Naive thymus-derived CD4-positive, alpha-beta T cell (primary cell): ENCODE measurements at places on chromosomes 3 and 15. TPM values are rescaled to one million over a fixed set of nuclear protein-coding genes. Genes with fewer than 3 reads are reported as not detected.

DNA sequence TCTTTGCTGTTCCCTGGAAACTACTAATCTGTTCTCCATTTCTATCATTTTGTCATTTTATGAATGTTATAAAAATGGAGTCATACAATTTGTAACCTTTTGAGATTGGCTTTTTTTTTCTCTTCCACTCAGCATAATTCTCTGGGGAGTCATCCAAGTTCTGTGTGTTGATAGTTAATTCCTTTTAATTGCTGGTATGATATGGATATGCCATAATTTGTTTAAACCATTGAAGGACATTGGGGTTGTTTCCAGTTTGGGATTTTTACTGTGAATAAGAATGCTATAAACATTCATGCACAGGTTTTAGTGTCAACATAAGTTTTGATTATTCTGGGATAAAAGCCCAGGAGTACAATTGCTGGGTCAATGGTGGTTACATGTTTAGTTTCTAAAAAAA, 279.4 kb downstream of the WNT5A start:
- no peak overlapping the region for H3K27ac ChIP-seq
- H3K4me1 ChIP-seq = no peaks in the 10 kb centered on the region
- no peak for DNase-seq
- no peaks in the 10 kb centered on the region for H3K27me3 ChIP-seq
- no peaks in the 10 kb centered on the region for H3K36me3 ChIP-seq

- no peak overlapping the region for H3K4me3 ChIP-seq
- H3K36me3 ChIP-seq = no peaks in the 10 kb centered on the region
- no peaks in the 10 kb centered on the region for H3K27me3 ChIP-seq
- no peak for DNase-seq
- no peaks in the 10 kb centered on the region for H3K4me1 ChIP-seq
- H3K27ac ChIP-seq = no peak overlapping the region
These were observed 2.0 kb downstream of the DISP2 start for GRCh38 chr15:40360015-40360414.

Gene UNC13C
- total RNA-seq = not detected in 2 replicates

- no peak overlapping the region for H3K27ac ChIP-seq
- H3K4me1 ChIP-seq = no peaks in the 10 kb centered on the region
- H3K36me3 ChIP-seq = no peaks in the 10 kb centered on the region
- H3K4me3 ChIP-seq = no peak overlapping the region
- no peaks in the 10 kb centered on the region for H3K27me3 ChIP-seq
- DNase-seq = no peak
These were observed 12.8 kb downstream of the PAK6 start for GRCh38 chr15:40251486-40252140.

Gene KLHL6
- 72.9 TPM for total RNA-seq

Gene CLDN1
- not detected for total RNA-seq

DNA sequence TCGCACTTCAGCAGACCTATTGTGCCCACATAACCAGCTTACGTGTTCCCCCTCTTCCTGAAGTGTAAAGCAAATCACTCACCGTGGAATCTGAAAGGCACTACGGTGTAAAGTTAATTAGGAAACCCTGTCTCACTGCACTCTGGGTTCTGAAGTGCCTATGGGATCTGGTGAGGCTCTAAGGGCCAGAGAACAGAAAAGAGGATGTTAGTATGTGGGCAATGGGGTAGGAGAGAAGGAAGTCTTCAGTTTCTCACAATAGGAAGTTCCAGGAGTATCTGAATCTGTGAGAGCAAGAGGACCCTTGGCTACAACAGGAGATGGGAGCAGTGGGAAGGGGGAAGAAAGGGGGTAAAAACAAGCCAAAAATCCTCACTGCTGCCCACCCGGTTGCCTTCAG, 71.4 kb downstream of the ITGB5 start:
- no peak overlapping the region for H3K4me3 ChIP-seq
- no peaks in the 10 kb centered on the region for H3K4me1 ChIP-seq
- H3K27ac ChIP-seq = no peak overlapping the region
- DNase-seq = no peak
- H3K27me3 ChIP-seq = no peaks in the 10 kb centered on the region

DNA sequence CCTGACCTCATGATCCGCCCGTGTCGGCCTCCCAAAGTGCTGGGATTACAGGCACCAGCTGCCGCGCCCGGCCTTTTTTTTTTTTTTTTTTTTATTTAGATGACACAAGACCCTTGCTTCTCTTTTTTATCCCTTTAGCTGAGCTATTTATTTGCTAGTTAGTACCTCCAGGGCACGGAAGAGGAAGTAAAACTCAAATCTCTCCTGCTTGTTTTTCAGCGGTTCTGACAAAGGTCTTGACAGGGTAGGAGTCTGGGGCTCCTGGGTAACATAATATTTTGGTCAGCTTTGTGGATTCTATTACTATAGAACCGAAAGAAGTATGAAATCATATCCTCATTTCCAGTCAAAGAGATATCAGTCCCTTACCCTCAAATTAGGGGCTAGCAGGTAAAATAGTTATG, 44.0 kb upstream of the ETV5 start:
- H3K36me3 ChIP-seq = no peaks in the 10 kb centered on the region
- H3K27ac ChIP-seq = no peak overlapping the region
- H3K4me3 ChIP-seq = no peak overlapping the region

Gene PTH1R
- not detected for total RNA-seq
